ENCODE measurements at places on chromosomes 7 and 10. TPM values are rescaled to one million over a fixed set of nuclear protein-coding genes. Genes with fewer than 3 reads are reported as not detected.

DNA sequence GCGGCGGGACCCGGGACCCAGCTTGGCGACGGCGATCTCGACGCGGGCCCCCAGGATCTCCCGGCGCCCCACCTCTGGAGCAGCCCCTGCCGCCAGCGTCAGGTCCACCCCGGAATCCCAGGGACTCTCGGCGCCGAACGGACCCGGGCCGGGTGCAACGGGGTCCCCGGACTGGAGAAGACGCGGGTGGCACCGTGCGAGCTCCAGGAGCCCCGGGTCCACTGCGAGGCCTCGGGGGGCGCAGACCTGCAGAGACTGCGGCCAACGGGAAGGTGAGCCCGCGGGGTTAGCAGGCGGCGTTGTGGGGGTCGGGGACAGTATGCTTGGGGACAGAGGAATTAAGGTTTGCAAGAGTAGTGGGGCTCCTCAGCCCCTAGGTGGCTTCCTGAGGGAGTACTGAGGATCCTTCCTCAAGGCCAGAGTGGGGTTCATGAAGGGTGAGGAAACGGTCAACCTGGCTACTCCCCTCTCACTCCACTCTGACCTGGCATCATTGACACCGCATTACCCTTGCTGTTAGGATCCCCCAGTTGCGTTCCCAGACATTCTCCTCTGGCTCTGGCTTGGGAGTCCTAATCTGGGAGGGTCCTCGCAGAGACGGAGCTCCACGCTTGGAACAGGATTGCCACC is 353 bp downstream of the EPHB6 start:
- no peaks in the 10 kb centered on the region for H3K36me3 ChIP-seq
- peak overlapping the region; percentile 84 for H3K27ac ChIP-seq
- H3K4me1 ChIP-seq: peaks cover 40% of the 10 kb centered on the region
- no peaks in the 10 kb centered on the region for H3K27me3 ChIP-seq
- H3K4me3 ChIP-seq: peak overlapping the region; percentile 77

DNA sequence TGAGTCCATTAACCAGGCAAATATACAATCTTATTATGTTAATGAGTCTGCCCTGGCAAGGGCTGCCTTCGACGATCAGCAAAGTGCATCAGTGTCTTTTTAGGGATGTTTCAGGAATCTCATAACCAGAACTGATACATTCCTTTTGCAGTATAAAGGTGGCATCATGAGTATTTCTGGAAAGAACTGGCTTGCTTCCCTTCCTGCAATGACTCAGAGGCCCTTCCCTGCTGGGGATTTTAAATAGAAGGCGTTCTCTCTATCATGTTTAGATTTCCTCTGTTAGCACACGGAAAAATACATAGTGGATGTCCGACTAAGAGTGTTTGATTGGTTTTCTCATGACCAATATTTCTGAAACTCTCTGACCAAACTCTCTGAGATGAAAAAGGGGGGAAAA is 1.8 kb downstream of the NPS start:
- no peaks in the 10 kb centered on the region for H3K4me1 ChIP-seq
- no peak overlapping the region for H3K27ac ChIP-seq
- no peak for DNase-seq
- H3K36me3 ChIP-seq: no peaks in the 10 kb centered on the region

The SYPL1 gene
- total RNA-seq: 5.2 TPM

The UNCX gene
- not detected for total RNA-seq

DNA sequence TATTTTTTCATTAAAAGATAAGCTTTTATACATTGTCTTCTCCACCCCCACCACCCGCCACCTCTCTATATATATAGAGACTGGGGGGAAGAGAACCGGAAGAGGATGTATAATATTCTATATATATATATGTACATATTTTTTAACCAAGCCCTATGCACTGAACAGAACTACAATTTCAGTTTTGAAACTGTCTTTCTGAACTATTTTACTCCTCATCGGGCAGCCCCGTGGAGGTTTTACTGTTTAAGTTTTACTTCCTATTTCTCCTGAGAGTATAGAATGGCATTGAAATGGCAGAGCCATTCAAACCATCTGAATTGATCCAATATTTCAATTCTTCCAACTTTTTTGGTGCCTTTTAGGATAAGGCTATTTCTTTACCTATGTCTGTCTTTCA is 1047.1 kb downstream of the NRG3 start:
- H3K36me3 ChIP-seq: no peaks in the 10 kb centered on the region
- H3K4me3 ChIP-seq: no peak overlapping the region

The CFAP46 gene
- 0.18 TPM for total RNA-seq

GRCh38 chr7:104327534-104327933 is 869 bp upstream of the LHFPL3 start:
- no peaks in the 10 kb centered on the region for H3K36me3 ChIP-seq
- H3K27me3 ChIP-seq: peaks cover 68% of the 10 kb centered on the region
- H3K4me1 ChIP-seq: peaks cover 17% of the 10 kb centered on the region

DNA sequence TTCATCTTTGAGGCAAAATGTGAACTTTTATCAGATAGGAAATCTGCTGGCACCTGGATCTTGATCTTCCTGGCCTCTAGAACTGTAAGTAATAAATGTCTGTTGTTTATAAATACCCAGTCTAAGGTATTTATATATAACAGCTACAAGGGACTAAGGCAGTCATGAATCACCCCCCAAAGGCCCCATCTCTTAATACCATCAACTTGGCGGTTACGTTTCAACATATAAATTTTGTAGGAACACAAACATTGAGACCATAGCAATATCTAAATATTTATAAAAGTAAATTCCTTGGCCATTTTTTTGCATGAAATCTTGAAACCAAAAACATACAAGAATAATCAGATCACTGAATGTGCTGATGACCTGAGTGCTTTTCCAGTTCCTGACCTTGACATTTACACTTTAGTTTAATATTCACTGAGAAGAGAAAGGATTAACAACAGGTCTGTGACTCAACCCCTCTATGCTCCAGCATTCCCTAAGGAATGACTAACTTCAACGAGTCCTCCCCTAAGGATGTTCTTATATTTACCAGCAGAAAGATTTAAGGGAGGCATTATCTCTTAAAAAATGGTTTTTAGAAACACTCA is 1438.5 kb upstream of the CELF2 start:
- no peak overlapping the region for H3K27ac ChIP-seq
- no peak overlapping the region for H3K4me3 ChIP-seq
- no peaks in the 10 kb centered on the region for H3K4me1 ChIP-seq
- DNase-seq: no peak
- H3K27me3 ChIP-seq: no peaks in the 10 kb centered on the region

DNA sequence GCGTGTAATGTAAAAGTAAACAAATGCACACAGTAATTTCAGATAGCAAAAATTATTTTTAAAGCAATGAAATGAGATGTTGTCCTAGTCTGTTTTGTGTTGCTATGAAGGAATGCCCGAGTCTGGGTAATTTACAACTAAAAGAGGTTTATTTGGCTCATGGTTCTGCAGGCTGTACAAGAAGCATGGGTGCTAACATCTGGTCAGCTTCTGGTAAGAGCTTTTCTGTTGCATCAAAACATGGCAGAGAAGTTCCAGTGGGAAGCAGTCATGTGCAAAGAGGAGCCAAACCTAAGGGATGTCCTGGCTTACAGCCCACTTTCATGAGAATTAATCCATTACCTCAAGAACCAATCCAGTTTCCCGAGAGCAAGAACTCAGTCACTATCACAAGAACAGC is 62.9 kb upstream of the MNX1 start:
- H3K36me3 ChIP-seq: no peaks in the 10 kb centered on the region
- peaks cover 53% of the 10 kb centered on the region for H3K27me3 ChIP-seq
- H3K27ac ChIP-seq: no peak overlapping the region
- H3K4me3 ChIP-seq: no peak overlapping the region
